Stimulated activated CD8-positive, alpha-beta memory T cell treated with anti-CD3 and anti-CD28 coated beads, Interleukin-2, amount 100 ng/mL, for 1 hour (primary cell): ENCODE measurements at places on chromosomes 11 and 22.

- no peak for DNase-seq
Measured at GRCh38 chr11:57786436-57786835, 24.8 kb downstream of the CTNND1 start.

- DNase-seq, result no peak
Measured at GRCh38 chr11:26319906-26320305, 12.0 kb upstream of the ANO3 start.

DNA sequence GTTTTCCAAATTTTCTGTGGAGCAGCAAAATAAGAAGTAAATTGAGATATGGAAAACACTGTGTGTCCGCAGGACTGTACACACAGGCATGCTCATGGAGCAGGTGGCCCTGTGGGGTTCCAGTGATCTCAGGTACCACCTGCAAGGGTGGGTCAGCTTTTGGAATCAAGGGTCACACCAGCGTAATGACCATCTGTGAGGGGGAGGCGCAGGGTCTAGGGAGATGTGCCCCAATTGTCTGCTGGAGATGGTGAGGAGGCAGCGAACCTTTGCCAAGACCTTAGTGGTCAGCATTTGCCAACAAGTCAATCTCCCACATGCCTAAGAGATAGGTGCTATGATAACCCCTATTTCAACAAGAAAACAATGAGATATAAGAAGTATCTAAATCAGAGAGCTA is 49.4 kb downstream of the SHANK2 start:
- no peak for DNase-seq

DNA sequence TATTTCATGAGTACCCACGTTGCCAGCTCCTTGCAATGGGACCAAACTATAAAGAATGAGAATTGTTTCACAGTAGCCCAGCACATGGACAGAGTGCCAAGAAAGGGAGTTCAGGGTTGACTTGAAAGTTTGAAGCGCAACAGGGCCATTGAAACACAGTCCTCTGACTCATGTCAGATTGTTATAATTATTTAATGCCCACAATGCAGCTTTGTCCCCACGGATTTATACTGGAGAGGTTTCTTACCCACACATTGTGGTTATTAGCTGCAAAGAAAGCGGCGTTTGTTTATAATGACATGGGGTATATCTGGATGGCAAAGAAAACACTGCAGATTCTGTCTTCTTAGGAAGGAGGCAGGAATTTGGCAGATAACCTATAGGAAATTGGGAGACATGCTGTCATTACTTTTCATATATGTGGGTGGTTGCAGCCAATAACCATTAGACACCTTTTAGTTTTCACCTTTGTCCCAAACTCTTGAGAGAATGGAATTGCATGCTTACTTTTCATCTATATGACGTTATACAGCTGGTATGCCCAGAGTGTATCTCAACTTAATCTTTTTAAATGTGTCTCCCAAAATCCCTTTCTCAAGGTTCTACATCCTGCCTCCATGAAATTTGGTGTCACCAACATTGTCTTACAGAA is 143.6 kb downstream of the TEAD1 start:
- DNase-seq, result no peak

GRCh38 chr22:32409977-32410376 is 2.1 kb downstream of the RTCB start:
- no peak for DNase-seq

DNA sequence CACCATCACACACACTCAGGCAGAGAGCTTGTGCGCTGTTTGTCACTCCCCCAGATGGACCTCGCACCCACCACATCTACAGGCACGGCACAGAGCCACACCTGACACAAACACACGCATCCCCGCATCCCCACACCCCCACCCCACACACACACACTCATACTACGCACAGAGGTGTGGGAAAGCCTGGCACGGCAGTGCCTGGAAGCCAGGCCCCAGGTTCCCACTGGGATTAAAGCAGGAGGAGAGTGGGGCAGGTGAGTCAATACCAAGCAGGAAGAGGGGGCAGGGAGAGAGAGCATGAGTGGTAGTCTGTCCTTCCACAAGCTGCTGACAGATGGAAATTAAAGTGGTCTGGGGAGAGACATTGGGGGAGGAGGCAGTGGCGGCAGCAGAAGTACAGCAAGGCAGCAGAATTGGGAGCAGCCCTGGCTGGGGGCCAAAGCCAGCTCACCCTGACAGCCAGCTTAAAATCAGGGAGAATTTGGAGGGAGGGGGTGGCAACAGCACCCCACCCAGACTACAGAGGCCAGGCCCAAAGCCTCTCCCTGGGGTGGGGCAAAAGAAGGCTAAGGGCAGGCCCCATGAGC is 20.7 kb downstream of the TNKS1BP1 start:
- DNase-seq, result no peak

DNA sequence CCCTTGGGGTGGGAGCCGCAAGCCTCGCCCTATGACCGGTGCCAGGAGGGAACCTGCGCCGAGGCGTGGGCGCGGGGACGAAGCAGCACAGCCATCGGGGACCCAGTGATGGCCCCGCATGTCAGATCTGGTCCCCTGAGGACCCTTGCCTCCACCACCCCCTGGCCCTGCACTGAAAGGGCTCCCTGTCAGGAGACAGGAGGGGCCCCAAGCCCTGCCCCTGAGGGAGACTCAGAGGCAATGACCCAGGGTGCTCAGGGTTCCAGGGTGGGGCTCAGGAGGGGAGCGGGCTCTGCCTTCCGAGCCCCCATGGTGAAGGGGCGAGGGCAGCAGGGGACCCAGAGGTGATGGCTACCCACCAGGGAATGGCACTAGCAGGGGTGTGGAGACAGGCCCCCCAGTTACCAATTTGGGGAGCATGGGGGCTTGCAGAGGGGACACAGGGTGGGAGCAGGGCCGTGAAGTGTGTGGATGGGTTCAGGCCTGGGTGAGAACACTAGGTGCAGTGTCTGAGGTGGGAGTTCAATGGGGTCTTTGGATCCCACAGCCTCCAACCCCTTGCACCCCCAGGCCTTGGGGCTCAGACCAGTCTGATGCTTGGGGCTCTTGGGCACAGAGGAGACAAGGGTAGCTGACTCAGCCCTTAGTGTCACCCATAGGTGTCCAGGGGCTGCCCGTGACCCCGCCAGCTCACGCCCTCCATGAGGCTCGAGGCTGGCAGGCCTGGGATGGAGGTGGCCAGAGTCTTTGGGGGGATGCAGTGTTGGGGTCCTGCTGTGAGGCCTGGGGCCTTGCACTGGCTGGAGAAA is 499 bp downstream of the LRRC56 start:
- no peak for DNase-seq

- no peak for DNase-seq
Measured at GRCh38 chr11:73139476-73140198, 2.5 kb downstream of the FCHSD2 start.

DNA sequence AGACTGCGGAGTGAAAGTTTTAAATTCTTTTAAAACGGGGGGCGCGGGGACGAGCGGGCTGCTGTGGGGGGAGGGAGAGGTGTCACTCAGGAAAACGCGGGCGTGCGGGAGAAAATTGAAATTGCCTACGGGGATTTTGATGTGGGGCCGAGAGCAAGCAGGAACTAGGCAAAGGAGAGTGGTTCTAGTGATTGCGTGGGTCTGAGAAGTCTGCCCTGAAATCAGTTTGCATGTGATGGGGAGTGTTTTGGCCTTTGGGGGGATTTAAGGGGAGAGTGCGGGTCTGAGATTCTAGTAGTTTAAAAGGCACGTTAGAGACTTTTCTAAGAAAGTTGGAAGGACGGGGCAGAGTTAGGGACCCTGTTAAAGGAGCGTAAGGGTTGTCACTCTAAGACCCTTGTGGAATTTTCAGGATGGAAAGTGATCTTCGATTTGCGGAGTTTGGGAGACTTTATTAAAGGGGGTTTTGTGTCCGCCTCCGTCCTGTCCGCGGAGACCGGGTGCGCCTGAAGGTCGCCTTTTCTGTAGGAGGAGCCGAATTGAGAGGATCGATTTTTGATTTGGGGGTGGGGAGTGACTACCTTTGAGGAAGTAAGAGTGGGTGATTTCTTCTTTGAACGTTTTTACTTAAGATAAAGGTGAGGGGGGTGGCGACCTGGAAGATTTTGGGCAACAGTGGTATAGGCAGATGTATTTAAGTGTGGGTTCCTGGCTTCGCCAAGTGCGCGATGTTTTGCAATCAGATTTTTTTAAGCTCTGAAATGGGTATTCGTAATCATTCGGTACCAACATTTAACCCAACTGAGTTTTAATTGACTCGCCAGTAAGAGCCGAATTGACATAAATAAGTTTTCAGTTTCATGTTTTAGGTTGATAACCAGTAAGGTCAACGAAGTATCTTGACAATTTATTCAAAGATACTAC is 1.1 kb downstream of the EED start:
- DNase-seq, result no peak

GRCh38 chr11:110921742-110922521 is 209.7 kb upstream of the ARHGAP20 start:
- DNase-seq, result no peak

DNA sequence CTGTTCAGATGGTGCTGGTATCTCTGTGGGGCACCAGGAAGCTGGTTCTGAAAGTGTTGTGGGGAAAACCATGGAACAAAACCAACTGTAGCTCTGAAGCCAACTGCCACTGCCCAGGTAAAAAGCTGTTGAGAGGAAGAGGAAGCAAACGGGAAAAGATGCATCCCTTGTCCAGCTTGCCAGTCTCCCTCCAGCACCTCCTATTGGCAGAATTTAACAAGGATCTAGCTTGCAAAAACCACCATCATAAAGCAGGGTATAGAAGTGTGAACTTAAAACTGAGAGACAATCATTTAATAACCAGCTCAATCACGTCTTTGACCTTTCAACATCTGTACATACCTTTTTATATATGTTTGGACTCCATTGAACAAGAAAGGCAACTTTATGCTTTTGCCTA is 4.5 kb downstream of the PATE1 start:
- DNase-seq, result no peak
